ENCODE measurements at places on chromosomes 4 and X.

DNA sequence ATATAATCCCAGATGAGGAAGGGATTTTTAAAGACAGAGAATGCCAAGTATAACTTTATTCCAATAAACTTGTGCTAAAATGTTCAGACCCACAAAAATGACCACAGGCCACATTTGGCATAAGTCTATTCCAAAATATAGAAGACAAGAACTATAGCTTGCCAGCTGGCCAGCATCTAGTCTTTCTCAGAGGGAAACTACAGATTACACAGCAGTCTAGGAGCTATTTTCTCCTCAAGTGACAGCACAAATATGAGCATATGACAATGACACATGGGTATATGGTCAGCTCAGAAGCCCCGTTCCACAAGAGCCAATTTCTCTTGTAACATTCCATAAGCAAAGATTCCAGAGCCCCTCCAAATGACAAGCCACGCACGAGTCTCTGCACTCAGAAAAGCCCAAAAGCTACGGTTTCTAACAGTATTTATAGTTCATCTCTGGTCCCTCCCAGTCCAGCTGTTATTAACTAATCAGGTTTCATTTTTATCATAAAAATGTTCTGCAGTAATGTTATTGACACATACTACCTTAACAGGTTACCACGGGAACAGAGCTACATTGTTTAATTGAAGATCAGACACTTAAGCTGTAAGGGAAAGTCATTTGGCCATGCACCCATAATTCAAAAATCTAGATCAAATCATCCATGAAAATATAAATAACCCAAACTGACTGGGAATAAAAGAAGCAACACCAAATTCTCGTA, 70.3 kb downstream of the RAB28 start:
- DNase-seq = peak; percentile 1

GRCh38 chr4:78862314-78862737, 76.9 kb downstream of the PAQR3 start:
- no peak for DNase-seq

DNA sequence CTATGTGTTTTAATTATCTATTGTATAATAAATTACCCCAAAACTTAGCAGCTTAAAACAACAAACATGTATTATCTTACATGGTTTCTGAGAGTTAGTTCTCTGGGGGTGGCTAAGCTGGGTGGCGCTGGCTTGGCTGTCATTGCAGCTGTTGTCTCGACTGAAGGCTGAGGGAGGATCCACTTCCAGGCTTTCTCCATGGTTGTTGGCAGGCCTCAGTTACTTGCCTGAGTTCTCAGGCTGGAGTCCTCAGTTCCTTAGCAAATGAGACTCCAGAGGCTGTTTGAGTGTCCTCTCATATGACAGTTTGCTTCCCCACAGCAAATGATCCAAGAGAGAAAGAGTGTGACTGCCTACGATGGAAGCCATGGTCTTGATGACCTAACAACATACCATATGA, 23.5 kb upstream of the GALNT7 start:
- no peak for DNase-seq

DNA sequence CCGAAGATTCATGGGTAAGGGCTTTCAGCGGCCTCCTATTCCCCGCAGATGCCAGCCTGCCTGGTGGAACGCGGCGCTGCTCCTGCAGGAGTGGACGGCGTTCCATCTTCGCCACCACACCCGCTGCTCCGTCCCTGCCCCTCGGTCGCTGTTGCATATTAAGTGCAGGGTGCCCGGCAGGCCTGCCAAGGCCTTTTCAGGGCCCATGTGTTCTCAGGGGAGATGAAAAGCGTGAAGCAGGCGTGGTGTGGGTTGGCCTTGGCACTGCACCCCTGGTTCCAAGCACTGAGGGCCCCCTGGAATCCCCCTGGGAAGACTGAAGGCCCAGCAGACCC, 52.0 kb downstream of the SORCS2 start:
- DNase-seq = no peak

DNA sequence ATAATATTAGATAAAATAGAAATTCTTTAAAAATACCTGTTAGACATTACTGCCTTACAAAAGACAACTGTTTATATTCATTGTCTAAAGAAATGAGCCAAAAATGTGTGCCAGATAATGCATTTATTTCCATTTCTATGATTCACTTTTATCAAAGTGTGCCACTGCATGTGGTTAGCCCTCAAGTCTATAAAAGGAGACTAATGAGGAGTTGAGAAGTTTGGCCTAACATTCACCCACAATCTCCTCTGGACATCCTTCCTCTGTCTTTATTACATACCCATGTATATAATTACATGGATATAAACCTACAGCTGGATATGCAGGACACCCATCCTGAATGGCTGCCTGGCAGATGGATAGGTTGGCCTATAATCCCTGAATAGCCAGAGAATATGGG, 42.6 kb upstream of the PDE5A start:
- no peak for DNase-seq

GRCh38 chrX:124274438-124275181, 57.9 kb upstream of the TEX13D start:
- DNase-seq = no peak

DNA sequence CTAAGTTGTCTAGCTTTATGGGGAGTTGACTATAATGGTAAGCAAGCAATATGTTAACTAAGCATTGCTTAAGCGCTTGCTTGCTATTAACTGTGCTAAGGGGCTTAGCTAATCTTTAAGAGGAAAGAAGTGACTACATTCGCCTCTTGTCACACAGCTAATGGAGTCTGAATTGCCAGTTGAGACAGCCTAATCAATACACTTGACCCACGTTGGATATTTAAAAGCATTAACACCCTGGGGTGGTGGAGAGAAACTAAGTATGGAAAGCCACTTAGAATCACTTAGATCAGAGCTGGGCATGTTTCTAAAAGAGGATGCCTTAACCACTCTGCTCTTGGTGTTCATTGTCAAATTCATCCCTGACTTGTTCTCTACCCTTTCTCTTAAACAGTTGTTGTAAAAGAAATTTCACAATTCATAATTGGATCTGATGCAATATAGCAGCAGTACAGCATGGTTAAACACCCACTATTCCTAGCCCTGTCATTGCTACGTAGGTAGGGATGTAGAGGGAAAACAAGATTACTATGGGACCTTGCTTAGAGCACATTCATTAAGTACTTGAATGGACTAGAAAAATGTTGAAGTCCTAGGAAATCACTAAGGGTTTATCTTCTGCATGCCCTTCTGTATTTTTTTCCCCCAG, 3.5 kb downstream of the ZAR1 start:
- no peak for DNase-seq

All from fibroblast of gingiva (primary cell).